ENCODE measurements at places on chromosomes 3 and 15.

GRCh38 chr15:45869034-45869668, 234.3 kb downstream of the SQOR start:
- no peak for DNase-seq

DNA sequence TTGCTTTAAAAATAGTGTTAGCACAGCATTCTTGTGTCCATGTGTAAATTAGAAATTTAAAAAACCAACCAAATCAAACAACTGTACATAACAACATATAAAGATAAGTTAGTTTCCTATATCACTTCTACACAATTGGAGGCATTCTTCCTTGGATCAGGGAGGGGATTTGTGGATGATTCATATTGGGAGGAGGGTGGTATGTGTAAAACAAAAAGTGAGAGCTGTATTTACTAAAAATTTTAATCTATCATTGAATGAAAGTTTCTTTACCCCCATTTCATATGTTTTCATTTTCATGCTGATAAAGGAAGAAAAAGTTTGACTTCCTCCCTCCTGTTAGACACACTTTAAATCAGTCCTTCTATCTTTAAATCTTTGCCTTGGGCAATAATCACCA, 325.0 kb downstream of the SATB1 start:
- DNase-seq: no peak

- no peak for DNase-seq
Observed at GRCh38 chr3:129532261-129532660, 3.8 kb downstream of the RHO start.

DNA sequence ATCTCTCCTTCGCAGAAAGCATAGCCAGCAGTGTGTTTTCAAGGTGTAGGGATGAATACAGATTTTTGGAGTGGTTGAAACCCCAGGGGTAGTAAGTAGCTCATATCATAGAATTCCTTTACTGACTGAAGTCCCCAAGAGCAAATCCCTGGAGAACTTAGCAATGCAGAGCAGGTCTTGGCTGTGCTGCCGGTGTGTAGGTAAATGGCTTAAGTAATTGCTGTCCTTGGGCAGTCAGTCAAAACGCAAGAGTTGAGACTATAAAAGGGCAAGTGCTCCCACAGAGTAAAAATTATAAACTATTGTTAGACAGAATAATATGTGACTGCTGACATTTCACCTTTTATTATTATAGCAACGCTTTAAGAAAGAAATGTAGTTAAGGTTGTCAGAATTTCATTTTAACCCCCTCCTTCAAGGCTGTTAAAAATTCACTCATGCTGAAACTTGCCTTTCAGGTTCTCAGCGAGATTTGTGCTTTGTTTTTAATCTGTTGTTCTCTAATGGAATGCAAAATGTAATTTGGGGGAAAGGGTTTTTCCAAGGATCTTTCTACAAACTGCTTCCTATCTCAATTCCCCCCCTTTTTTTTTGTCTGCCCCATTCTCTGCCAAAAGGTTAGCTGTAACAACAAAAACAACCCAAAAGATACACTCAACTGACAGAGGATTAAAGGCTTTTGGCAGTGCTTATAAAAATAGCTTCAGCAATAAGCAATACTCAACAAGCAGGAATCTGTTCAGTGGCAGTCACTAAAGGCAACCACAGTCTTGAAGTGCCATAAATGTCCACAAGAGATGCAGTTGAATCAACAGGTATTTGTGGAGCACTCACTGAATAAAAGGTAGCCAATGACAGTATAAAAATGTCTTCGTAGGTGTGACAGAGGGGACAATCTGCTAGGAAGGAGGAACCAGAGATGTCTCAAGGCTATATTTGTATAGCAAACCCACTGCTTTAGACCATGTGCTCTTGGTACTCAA, 105.3 kb downstream of the THRB start:
- peak; percentile 41 for DNase-seq

DNA sequence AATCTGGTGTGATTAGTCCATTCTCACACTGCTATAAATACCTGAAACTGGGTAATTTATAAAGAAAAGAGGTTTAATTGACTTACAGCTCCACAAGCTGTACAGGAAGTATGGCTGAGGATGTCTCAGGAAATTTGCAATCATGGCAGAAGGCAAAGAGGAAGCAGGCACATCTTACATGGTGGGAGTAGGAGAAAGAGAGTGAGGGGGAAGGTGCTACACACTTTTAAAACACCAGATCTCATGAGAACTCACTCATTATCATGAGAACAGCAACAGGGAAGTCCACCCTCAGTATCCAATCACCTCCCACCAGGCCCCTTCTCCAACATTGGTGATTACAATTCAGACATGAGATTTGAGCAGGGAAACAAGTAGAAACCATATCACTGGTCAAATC, 24.0 kb upstream of the ACP3 start:
- DNase-seq: no peak

- DNase-seq: no peak
Observed at GRCh38 chr15:101135532-101136166, 116.2 kb downstream of the CHSY1 start.

GRCh38 chr3:24062916-24063315, 117.8 kb downstream of the NR1D2 start:
- no peak for DNase-seq

GRCh38 chr15:67948215-67948614, 105.9 kb upstream of the PIAS1 start:
- DNase-seq: no peak

- DNase-seq: no peak
Observed at GRCh38 chr3:39267631-39268548, 11.9 kb downstream of the CX3CR1 start.

DNA sequence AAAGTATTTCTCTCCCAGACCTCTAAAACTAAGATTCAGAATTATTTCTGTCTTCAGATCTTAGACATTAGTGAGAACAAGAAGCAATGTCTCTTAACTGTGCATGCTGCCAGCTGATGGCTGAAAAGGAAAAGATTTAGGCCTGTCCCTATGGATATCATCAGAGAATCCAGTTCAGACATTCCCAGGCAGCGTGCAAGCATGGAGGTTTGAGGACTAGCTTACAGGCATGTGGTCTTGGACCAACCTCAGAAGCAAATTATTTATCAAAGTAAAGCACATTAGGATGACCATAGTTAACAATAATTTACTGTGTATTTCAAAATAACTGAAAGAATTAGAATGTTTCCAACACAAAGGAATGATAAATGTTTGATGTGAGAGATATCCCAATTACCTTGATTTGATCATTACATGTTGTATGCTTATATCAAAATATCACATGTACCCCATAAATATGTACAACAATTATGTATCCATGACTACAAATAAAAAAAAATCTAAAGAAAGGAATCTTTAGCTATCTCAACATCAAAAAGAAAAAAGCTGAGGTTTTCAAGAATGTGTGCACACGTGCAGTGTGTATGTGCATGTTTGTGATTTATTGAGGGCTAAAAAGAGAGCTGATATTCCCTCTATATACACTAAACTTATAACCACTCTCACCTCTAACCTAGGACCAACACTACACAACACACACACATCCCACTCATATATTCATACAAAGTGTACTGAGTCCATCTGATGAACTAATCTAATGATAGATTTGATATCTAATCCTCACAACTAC, 108.9 kb upstream of the THBS1 start:
- no peak for DNase-seq

DNA sequence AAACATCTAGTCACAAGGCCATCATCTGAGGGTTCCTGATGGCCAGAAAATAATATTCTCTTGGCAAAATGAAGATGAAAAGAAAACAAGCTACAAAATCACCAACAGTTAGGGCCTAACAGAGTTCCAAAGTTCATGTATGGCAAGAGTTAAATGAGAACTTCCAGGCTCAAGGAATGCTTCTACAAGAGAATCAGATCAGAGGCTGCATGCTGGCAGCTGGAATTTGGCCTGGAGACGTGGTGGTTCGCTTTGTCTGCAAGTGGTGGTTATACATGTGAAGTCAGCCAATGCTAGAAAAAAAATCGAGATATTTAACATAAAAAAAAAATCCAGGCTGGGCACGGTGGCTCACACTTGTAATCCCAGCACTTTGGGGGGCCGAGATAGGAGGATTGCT, 5.6 kb downstream of the SIAH2 start:
- DNase-seq: no peak

- peak; percentile 37 for DNase-seq
Observed at GRCh38 chr15:58043192-58043903, 22.2 kb downstream of the ALDH1A2 start.

Measured in myocyte (in vitro differentiated cells).